ENCODE measurements at places on chromosomes 4 and X.

GRCh38 chr4:78292341-78292740 lies 235.2 kb downstream of the FRAS1 start:
- no peak for DNase-seq

- DNase-seq = no peak
Observed at GRCh38 chr4:76895619-76896018, 2.3 kb downstream of the SOWAHB start.

DNA sequence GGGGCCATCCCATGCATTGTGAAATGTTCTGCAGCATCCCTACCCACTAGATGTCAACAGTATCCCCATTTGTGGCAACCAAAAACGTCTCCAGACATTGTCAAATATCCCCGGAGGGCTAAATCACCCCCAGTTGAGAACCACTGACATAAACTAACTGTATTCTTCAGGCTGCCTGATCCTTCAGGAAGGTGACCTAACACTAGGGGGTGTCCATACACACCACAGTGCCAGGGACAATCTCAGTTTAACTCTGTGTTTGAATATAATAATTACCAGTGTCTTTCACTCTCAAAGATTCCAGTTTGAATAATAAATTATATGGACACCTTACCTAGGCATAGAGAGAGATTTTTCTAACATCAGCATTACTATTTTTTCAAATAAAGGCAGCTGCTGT lies 6.4 kb downstream of the ACE2 start:
- DNase-seq = no peak

- DNase-seq = no peak
Observed at GRCh38 chrX:46597771-46598170, 24.2 kb downstream of the CHST7 start.

DNA sequence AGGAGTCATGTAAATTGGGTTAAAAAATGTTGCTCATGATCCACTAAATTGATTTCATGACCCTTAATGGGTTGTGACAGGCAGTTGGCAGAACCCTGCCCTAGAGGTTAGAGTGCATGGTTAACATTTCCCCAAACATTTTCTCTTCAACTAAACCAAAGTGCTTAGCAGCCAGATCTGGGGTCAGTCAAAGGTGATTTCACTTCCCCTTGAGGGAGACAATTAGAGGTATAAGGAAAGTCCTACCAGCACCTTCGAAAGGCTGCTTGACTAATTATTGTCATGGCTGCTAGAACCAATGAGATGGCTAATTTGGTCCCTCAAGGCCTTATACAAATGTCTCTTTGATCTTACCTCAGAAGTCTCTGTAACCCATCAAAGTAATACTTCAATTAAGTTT lies 30.9 kb upstream of the INTS6L start:
- DNase-seq = no peak

GRCh38 chr4:118799231-118799942 lies 36.5 kb downstream of the SEC24D start:
- DNase-seq = no peak

- no peak for DNase-seq
Observed at GRCh38 chr4:158968961-158969360, 133.9 kb upstream of the RAPGEF2 start.

DNA sequence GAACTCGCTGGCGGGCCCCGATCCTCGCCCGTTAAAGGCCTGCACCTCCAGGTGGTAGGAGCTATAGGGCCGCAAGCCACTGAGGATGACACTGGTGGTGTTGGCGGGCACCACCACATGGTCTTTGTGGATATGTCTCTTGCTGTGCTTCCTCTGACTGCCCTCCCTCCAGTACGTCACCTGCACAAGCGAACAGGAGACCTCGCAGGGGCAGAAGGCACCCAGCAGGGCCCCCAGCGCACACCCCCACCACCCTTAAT lies 20.7 kb downstream of the L1CAM start:
- DNase-seq = no peak

DNA sequence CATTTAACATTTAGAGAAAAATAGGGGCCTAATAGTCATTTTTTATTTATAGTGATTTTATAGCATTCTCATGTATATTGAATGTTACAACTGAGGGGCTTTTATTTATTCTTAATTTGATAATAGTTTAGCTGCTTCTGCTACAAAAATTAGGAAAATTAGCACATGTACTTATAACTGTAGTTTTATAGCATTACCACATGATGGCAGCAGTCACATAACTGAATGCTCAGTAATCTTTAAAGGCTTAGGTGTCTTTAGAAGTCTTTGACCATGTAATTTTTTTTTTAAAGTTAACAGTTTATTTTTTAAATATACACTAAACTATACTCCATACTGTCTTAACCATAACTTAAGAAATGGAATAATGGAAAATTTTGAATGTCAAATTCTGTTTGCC lies 136.6 kb downstream of the STAG2 start:
- DNase-seq = no peak

DNA sequence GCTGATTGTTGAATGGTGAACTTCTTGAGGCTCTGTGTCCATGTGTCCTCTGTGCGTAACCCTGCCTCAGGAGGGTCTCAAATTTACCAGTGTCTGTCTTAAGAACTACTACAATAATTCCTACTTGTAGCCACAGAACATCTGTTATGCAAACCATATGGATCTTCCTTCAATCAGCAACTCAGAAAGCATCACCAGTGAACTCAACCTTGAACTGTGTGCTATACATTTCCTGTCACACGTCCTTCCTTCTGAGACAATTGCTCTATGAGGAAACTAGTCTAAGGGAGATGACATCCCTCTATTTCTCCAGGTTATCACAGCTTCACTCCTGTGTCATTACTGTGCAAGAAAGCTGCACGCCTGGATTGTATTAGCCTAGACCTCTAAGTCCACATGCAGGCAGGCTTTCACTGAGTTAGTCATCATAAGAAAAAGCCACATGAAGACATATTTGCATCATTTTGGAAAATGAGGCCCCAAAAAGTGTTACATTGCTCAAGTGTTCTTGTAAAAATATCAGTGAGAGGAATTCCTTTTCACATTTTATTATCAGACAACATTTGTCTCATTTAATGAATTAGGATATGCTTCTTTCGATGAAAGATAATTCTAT lies 157.8 kb downstream of the AFF2 start:
- DNase-seq = no peak

GRCh38 chr4:79364061-79364460 lies 38.2 kb upstream of the NAA11 start:
- no peak for DNase-seq

- peak; percentile 6 for DNase-seq
Observed at GRCh38 chr4:5998333-5998936, 19.8 kb downstream of the C4orf50 start.

DNA sequence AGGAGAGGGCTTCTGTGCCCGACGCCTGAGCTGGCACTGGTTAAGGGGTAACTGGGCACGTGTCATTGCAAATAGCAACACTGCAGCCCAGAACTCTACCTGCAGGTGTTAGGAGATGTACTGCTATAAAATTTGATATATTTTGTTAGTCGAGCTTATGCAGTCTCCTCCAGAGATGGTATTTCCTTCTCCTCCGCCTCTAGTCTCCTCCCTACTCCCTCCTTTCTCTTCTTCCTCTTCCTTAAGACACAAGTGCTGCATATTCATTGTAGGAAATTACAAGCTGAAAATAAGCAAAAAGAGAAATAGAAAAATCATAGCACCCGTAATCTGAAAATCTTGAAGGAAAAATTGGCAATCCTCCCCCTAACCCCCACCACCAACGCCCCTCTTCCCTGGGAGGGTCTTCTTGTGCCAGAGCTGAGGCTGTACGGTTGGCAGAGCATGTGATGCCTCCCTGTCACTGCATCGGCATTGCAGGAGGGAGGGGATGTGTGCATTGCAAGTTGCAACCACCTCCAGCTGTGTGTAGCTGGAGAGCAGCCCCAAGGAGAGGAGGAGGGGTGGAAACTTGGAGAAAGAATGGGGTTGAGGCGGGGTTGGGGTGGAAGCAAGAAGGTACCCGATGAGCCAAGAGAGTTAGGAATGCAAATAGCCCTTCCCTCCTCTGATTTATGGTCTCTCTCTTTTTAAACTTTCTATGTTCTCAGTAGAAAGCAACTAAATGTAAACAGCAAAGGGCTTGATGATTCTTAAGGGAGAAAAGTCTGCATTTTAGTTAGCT lies 48.3 kb upstream of the MND1 start:
- DNase-seq = no peak

- no peak for DNase-seq
Observed at GRCh38 chrX:21838937-21839333, 482 bp upstream of the MBTPS2 start.

DNA sequence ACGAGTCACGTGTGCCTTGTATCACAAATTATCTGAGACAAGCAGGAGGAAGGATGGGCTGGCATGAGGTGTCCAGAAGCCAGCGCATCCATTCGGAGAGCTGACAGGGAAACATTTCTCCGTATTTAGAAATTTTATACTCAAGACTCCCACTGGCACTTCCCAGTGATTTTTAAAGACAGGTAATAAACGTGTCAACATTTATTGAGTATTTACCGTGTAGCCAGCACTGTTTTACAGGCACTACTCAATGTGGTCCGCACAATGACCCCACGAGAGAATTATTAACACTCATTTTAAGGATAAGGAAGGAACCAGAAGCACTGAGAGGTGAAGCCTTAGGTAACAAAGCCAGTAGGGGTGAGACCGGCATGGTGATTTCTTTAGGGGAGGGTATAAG lies 23.2 kb downstream of the GEMIN8 start:
- DNase-seq = no peak

- no peak for DNase-seq
Observed at GRCh38 chrX:18652636-18653035, 19.3 kb downstream of the RS1 start.

DNA sequence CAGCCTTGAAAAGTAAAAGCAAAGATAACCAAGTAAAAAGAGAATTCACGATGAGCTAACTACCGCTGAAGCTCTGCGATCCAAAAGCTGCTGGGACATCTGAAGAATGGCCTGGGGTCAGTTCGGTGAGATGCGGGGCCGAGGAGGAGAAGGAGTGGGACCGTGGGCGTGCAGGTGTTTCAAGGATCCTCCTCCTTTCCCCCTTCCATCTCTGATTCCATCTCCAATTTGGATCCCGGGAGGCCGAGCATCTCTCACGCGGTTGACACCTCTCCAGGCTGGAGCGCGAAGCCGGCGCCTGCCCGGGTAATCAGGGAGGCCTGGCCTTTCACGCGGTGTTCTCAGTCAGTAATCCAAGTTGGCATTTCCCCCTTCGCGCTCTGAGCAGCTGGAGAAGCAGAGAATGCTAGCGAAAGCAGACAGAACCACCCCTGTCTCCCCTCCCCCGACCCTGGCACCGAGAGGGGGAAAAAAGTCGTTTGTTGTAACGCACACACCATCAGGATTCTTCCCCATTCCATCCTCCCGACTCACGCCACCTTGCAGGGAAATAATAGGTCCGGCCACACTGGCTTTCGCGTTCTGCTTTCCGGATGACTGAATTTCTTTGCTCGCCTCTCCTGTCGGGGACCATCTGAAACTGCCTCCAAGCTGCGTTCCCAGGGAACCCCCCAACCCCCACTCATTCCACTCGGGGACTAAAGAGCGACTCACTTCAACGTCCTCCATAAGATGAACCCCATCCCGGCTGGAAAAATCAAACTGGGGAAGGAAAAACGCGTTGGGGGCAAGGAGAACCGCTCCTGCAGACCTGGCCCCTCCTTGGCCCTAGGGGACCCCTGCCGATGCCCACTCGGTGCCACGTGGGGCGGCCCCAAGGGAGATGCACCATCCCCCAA lies 6.5 kb downstream of the NEUROG2 start:
- DNase-seq = no peak

- no peak for DNase-seq
Observed at GRCh38 chr4:107243141-107243781, 207.1 kb upstream of the DKK2 start.

- DNase-seq = no peak
Observed at GRCh38 chr4:59540311-59540710, 1659.8 kb upstream of the ADGRL3 start.

DNA sequence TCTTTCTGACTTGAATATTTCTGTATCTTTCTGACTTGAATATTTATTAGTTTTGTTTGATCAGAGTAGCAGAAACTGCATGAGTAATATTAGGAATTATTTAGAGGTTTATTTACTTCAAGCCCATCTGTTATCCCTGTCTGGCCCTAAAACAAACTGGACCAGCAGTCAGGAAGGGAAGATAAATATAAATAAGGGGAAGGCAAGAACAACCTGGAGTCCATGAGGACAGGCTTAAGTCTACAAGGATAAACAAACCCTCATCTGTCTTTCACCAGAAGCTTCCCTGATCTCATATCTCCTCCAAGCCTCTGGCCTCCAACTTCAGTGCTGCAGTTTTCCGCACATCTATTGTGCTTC lies 524.9 kb downstream of the CENPC start:
- DNase-seq = no peak

DNA sequence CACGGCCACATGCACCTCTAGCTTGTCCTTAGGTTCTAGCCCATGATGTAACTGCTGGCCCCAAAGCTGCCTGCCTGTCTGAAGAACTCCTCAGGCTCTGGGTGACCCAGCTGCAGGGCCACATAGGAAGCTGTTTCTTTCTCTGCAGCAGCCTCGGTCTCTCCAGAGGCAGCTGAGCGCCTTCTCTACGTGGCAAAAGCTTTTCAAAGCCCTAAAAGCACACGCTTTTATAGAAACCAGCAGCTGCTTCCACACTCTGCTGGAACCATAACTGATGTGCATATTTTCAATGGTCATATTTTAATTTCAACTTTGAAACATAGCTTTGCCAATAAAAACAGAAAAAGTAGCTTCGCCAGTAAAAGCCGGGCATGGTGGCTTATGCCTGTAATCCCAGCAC lies 37.4 kb downstream of the FAM53A start:
- no peak for DNase-seq

GRCh38 chrX:18994713-18995112 lies 10.8 kb upstream of the PHKA2 start:
- no peak for DNase-seq

DNA sequence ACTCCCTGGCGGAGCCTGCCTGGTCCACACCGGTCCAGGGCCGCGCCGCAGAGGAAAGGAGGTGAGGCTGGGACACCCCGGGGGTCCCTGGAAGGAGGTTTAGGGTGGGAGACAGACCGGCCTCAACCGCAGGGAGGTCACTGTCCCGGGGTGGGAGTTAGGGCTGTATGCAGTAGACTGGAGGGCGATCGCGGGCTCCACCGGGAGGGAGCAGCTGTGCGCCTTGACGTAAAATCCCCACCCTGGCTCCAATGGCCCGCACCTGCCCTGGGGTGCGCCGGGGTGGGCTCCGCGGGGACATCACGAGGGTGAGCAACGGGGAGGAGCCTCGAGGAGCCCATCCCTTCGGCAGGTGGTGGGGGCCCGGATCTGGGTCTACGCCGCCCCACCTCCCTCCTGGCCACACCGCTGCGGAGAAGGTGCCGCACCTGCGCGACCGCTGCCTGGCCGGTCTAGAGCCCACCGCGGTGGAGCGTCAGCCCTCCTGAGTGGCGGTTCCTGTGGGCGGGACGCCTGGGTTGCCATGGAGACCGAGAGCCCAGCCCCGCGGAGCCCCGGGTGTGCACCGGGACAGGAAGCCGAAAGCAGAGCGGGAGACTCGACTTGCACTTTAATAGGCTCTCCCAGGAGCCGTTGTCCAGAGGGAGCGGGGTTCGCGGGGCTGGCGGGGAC lies 105.1 kb downstream of the ADRA2C start:
- DNase-seq = no peak

GRCh38 chr4:140839888-140840790 lies 84.0 kb upstream of the TBC1D9 start:
- no peak for DNase-seq
